ENCODE measurements at places on chromosomes 5 and 9.

GRCh38 chr5:156402387-156402921 lies 75.5 kb downstream of the SGCD start:
- no peak for DNase-seq

GRCh38 chr9:30036558-30036957 lies 2347.9 kb upstream of the ACO1 start:
- DNase-seq: no peak

DNA sequence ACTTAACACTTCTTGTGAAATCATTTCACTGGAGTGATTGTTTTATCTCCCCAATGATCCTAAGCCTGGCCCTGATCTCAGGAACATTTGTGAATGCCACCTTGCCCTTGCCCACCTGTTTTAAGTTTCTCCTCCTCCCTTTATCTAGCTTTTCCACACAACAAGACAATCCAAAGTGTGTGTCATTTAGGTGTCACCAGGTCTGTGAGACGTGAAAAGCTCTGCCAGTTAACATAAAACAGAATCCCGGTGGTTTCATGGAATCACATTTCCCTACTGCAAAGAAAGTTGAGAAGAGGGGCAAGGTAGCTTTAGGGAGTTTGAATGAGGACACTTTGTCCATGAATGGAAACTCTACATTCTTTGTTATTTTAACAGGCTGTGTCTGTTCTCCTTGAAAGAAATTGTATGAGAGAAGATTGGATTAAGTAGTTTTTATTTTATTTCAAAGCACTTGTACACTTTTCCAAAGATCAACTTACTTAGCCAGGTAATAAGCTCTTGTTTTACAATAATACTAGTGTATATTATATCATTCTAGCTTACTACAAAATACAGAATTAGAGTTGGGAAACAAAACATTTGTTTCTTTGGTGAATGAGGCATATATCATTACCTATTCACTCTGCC lies 239.0 kb downstream of the ISL1 start:
- DNase-seq: no peak

DNA sequence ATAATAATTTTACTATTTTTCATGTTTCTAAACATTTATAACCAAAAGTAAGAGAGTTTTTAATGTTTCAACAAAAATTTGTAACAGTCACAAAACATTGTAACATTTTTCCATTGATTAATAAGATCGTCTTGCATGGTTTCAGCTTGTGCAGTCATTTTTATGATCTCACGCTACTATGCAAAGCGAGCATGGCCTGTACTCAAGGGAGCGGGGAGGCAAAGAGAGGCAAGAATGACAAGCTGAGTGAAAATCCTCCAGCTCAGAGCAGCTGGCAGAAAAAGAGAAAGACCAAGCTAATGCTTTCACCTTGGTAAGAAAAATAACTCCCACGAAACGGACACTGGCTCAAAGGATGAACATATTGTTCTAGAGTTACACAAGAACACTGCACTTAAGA lies 90.0 kb upstream of the SV2C start:
- DNase-seq: no peak

GRCh38 chr9:13160051-13160450 lies 119.4 kb downstream of the MPDZ start:
- DNase-seq: no peak

DNA sequence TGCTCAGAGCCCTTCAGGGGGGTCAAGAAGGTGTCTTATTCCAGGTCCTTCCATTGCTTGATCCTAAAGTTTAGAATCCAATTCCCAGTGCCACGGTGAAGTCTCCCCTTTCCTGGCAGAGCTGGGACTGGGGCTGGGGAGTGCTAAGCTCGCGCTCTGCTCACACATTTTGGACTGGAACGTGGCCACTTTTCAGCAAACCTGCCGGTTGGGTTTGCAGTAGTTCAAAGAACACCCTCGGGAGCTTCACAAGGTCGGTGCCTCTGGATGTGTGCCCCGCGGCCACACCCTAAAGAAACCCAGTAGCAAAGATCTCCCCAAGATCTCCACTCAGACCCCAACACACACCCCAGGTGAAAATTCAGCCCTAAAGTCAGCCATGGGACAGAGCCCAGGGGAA lies at the start of gene C9orf152:
TSS of gene C9orf152 (minus strand) at position 129 of the 400 bp plus-strand sequence. CDS start 580 bp downstream, outside the sequence.
- DNase-seq: no peak

GRCh38 chr9:115200711-115201505 lies 83.0 kb upstream of the TNC start:
- DNase-seq: no peak

GRCh38 chr5:32805971-32806638 lies 95.0 kb downstream of the NPR3 start:
- DNase-seq: no peak

DNA sequence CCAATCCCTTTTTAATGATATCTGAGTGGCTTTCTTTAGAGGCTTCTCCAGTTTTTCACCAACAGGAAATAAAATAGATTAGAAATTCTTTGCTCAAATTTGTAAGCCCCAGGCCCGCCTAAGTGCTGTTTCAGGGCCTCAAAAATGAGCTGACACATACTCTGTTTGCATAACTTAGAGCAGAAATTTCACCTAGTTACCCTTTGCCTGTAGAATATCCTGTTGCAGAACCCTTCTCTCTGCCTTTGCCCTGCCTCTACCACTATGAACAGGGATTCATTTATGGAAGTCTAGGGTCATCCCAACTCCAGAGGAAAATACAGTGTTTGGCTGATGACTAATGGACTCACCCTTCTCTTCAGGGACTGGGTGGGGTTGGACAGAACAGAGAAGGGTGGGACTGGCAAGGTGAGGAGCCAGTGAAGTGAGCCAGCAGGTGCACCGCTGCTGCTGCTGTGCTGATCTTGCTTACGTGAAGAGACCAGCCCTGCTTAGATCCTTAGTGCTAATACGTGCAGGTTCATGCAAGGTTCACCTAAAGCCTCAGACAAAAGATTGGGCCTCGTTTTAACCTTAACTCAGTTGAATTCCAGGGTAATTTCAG lies 22.8 kb downstream of the OSTF1 start:
- no peak for DNase-seq

- DNase-seq: no peak
Observed at GRCh38 chr9:6415266-6415665, 2.3 kb downstream of the UHRF2 start.

GRCh38 chr5:3225201-3225960 lies 370.3 kb upstream of the IRX1 start:
- DNase-seq: no peak

DNA sequence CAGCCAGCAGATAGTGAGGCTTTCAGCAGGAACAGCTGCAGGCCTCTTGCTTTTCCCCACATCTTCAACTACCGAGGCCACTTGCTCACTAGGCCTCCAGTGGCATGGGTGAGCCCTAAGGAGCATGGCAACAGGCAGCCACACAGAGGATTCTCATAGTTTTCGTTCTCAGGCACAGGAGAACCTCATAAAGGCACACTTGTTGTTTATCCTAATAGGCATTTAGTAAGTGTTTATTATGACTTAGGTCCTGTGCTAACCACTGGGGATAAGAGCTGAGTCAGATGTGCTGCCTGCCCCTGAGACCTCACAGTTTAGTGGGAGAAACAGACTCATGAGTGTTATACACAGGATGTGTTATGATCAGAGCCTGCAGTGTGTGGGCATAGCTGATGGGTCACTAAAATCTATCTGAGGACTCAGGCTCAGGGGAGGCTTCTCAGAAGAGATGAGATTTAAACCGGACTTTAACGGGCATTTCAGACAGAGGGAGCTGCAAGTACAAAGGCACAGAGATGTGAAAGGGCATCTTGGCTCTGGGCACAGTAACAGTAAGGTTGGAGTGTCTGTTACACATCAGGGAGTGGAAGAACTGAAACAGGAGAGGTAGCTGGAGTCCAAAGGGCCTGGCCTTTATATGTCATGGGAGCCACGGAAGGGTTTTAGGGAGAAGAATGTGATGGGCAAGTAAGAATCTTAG lies 21.0 kb upstream of the HEMGN start:
- DNase-seq: no peak

DNA sequence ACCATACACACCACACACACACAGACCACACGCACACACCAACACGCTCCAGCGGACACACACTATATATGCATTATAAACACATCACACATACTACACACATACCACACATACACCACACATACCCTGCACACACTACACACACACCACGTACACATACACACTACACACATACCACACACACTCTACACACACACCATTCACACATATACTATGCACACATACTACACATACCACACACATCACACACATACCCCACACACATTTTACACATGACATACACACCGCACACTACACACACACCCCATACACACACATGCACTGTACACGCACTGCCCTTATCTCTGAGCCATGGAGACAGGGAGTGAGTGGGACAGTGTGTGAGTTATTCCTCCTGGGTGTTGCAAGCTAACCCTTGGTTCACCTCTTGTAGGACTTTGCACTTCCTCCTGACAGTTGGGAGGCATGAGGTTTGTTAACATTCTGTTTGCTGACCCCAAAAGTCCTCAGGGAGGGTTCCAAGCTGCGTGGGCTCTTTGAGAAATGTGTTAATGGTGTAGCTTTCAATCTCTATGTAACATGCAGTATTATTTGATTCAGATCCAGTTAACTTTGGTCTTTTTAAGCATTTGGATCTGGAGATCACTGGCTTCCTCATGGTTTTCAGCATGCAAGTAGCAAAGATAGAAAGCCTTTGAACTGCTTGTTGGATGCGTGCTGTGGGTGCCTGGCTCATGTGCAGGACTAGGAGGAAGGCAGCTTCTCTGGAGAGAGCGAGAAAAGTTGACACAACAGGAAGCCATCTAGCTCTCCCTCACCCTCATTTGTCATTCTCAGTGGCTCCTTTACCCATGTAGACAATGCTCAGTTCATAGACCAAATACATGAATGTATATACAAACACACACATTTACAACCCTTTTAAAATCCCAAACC lies 13.7 kb downstream of the IL31RA start:
- no peak for DNase-seq

GRCh38 chr5:141521244-141521781 lies 32.4 kb downstream of the PCDHGC5 start:
- peak; percentile 26 for DNase-seq

- DNase-seq: no peak
Observed at GRCh38 chr9:129702589-129703520, 37.4 kb downstream of the PRRX2 start.

- DNase-seq: no peak
Observed at GRCh38 chr9:129619787-129620668, 873 bp downstream of the C9orf50 start.

DNA sequence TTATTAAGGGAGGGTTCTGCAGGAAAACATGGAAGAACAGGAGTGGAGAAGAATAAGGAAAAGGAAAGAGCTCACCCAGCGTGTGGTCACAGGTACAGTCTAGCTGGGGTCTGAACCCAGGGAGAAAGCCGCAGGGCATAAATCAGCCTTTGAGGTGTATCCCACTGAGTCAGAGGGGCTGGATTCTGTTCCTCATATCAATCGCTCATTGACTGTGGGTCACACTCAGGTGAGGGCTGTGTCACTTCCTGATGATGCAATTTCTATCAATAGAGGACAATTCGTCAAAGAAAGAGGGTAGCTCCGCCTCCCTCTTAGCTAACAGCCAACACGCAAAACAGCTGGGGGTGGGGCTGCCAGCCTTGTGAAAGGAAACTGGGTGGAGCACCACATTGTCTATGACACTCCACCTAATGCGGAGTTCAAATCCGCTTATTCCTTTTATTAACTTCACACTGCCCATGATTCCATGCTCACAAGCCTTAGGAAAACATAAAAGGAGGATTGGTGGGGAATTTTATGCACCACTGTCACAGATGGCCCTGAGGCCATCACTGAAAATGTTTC lies 176.2 kb downstream of the ICE1 start:
- no peak for DNase-seq

DNA sequence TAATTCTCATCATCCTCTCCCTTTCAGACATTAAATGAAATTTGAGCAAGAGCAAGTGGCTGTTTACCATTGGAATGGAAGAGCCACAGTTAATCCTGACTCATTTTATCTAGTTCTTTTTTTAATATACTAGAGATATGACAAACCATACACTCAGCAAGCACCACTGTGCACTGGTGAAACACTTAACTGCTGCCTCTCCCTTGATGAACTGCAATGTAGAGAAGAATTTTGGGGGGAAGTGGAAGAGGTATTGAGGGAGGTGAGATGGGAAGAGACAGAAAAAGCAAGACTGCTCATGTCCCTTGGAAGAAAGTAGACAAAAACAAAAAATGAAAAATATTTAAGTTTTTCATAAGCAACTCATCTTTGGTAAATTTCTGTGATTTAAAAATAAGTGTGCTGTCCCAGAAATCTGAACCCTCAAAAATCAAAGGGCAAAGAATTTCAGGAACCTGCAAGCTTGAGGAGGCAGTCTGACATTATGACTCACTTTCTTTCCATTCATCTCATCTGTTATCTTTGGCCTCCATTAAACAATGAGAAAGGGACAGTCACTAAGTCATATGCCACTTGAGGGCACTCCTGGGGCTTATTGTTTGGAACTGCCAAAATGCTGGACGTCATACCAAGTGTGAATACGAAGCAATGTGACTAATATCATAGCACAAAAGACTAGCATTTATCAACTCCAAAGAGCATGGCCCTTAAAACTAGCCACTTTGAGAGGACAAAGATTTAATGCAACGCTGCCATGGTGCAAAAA lies 566.8 kb upstream of the DMAC1 start:
- no peak for DNase-seq

DNA sequence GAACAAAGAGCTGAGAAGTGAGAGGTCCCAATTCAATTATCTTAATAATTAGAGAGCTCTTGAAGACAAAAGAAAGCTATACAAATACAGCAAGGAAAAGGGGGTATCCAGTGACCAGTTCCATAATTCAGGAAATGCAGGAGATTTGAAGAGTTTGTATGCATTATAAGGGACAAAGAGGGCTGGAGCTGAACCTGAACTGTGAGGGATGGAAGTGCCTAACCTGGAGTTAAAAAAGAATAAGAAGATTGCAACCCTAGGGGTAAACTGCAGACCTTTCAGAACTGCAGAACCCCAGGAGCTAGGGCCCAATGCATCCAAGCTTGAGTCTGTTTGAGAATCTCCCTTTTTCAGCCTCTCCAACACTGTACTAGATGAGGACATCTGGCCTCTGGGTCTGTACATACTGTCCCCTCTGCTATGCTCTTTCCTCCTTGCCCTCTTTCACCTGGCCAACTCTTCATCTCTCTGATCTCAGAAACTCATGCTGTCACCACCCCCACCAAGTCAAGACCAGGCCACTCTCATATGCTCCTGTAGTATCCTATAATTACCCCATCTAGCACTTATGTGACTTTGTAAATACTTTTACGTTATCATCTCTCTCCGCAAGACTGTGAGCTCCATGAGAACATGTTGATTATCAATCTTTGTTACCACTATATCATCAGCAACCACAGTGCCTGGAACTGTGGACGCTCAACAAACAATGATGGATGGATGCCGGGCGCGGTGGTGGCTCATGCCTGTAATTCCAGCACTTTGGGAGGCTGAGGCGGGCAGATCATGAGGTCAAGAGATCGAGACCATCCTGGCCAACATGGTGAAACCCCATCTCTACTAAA lies 6.6 kb upstream of the PRKACG start:
- DNase-seq: no peak
